Common myeloid progenitor, CD34-positive (primary cell): ENCODE measurements at places on chromosomes 13 and 19.

- DNase-seq = no peak
These were observed 769 bp upstream of the TMEM272 start for GRCh38 chr13:51845574-51846318.

DNA sequence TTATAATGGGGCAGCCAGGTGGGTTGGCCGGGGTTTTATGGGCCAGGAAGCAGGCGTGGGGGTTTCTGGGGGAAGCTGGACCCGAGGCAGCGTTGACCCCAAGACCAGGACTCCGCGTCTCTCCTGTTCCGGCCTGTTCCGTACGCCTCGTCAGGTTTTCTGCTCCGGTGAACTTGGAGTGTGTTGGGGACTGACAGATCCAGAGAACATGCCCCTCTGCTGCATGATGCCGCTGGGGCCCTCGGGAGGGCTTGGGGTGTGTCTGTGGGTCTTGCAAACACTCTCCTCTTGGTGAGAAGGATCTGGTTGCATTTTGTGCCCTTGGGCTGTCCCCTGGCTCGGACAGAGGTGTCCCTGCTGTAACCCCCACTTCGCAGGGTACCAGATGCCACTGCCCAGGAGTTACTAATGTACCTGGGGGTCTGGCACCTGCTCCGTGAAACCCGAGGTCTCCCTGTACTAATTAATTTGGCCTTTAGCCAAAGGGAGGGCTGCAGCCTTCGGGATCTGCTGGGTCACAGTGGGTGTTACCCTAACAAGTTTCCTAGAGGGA lies 15.6 kb downstream of the KDM4B start:
- no peak for DNase-seq

- no peak for DNase-seq
These were observed 265.2 kb upstream of the MAB21L1 start for GRCh38 chr13:35741657-35742056.

- peak; percentile 66 for DNase-seq
These were observed at the start of gene SHD for GRCh38 chr19:4278419-4279266. SHD (plus strand) TSS chr19:4279266; CDS start chr19:4280064, 798 bp downstream.

DNA sequence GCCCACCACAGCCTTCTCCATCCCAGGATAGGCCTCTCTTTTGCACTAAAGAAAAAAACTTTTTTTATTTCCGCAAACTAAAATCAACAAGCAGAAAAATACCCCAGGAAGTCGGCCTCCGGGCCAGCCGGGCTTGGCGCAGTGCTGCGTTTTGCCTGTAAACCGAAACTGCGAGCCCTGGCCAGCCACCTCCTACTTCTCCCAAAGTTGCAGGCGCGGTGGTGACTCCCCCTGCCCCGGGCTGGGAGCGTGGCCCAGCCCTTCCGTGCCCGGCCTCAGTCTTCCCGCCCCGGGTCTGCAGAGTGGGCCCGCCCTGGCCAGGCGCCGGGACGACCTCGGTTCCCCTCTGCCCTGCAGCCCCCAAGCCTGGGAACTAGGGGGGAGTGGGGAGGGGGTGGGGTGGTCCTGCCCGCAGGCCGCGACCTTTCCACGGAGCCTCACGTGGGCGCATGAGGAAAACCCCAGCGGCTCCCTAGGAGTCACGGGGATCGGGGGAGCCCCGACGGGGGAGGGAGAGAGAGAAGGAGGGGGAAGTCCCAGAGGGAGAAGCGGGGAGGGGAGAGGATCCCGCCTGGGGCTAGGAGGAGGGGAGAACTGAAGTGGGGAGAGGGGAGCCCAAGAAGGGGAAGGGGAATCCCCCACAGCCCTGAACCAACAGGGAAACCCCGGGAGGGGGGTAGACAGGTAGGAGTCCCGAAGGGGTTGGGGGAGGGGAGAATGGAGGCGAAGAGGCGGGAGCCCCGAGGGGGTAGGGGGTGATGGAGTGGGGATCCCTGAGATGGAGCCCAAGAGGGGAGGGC lies 3.0 kb downstream of the GADD45B start:
- no peak for DNase-seq

DNA sequence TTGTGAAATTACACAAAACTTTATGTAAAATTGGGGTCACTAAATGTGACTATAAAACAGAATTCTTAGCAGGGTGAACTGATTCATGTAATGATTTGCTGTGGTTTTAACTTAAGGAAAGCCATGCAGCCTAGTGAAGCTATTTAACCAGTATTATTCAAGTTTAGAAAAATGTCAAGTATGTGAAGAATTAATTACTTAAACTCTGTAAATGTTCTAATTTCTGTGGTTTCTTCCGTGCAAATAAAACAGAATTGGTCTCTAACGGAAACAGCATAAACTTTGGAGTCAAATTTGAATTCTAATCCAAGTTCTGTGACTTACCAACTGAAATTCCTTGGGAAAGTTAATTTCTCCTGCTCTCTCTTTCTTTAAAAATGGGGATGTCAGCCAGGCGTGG lies 13.3 kb downstream of the CDC16 start:
- DNase-seq = no peak

GRCh38 chr19:23507446-23507845 lies 112.2 kb upstream of the ZNF91 start:
- no peak for DNase-seq

DNA sequence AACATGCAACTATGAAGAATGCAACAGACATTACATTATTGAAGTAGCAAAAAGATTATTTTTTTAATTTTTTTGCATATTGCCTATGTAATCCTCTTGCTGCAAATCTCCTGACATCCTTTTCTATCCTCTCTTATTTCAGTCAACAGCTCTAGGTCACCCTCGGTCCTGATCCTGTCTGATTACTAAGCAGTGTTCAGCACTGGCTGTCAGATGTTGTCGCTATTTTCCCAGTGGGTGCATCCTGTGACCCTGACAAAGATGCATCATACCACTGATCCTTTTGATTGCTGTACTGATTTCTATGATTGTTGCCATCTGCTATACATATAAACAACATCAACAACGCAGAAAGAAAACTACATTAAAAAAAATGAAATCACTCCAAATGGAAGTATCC lies 443.7 kb upstream of the PRR20A start:
- DNase-seq = no peak

GRCh38 chr13:111239764-111240670 lies 80.4 kb upstream of the TEX29 start:
- DNase-seq = no peak

DNA sequence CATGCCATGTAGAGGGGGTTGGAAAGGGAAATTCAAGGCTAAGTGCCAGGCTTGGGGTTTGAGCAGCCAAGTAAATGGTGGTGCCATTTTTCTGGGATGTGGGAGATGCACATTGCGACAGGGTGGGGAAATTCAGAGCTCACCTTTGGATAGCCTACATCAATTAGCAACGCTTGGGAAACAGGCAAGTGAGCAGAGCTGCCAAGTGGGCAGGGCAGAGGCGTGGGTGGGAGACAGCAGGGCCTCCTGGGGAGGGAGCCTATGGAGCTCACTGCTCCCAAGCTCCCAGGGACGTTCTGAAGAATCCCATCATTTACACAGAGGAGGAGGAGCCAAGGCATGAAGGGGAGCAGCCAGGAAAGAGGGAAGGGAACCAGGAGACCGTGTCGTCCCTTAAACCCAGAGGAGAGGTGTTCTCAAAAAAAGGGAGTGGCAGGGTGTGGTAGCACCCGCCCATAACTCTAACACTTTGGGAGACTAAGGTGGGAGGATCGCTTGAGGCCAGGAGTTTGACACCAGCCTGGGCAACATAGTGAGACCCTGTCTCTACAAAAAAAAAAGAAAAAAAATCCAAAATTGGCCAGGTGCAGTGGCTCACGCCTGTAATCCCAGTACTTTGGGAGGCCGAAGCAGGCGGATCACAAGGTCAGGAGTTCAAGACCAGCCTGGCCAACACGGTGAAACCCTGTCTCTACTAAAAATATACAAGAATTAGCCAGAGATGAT lies 11.5 kb upstream of the CCNE1 start:
- DNase-seq = no peak

DNA sequence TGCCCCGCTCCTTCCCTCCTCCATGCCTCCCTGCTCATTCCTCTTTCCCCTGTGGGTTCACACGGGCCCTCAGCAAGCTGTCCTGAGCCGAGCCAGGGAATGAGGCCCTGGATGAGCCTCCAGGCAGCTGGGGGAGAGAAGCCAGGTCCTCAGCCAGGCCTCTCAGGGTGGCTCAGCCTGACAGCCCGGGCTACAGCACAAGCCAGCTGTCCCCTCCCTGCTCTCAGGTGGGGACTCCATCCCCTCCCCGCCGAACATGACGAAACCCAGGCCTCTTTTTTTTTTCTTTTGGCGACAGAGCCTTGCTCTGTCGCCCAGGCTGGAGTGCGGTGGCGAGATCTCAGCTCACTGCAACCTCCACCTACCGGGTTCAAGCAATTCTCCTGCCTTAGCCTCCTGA lies 40.0 kb upstream of the MATK start:
- DNase-seq = no peak

DNA sequence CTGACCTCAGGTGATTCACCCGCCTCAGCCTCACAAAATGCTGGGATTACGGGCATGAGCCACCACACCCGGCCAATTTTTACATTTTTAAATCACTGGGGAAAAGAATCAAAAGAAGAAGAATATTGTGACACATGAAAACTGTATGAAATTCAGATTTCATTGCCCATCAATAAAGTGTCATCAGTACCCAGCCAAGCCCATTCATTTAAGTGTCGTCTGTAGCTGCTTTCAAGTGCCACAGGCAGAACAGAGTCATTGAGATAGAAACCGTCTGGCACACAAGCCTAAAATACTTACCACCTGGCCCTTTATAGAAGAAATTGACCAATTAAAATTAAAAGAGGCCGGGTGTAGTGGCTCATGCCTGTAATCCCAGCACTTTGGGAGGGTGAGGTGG lies 15.3 kb downstream of the COLGALT1 start:
- no peak for DNase-seq

DNA sequence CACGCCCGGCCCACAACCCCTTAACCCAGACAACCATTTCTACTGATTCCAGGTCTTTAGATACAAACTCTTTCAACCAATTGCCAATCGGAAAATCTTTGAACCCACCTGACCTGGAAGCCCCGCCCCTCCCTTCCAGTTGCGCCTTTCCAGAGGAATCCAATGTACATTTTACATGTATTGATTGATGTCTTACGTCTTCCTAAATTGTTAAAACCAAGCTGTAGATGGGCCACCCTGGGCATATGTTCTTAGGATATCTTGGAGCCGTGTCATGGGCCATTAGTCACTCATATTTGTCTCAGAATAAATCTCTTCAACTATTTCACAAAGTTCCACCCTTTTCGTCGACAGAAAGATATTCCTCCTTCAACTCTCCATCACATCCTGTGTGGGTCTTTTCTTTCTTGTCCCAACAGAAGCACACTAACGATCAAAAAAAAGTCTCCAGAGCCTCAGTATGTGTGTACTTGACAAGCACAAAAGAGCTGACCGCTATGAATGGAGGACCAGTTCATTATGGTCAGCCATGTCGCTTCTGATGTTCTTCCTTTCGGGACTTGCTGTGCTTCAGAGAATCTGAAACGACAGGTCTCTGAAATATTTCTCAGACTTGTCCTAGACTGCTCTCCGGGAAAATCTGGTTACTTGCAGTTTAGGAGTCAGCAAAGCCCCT lies 601 bp upstream of the ZNF749 start:
- peak; percentile 8 for DNase-seq

- peak; percentile 52 for DNase-seq
These were observed 13.3 kb downstream of the CD70 start for GRCh38 chr19:6577476-6578125.

- DNase-seq = no peak
These were observed 54.1 kb upstream of the SLITRK6 start for GRCh38 chr13:85853161-85853894.

DNA sequence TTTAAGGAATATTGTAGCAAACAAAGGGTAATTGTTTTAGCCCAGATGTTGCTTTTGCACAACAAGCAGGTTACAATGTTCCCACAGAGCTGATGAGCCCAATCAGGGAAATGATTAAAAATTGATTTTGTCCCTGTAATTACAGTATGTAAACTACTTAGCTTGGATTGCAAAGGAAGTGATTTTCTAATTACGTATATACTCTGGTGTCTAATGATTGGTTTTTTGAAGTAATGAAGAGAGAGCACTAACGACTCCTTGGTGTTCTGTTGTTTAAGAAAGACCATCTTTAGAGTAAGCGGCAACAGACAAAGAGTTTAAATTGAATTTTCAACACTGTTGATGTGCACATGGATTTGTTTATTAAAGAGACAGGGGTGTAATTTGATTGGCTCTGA lies 95.3 kb upstream of the ZNF536 start:
- DNase-seq = no peak

DNA sequence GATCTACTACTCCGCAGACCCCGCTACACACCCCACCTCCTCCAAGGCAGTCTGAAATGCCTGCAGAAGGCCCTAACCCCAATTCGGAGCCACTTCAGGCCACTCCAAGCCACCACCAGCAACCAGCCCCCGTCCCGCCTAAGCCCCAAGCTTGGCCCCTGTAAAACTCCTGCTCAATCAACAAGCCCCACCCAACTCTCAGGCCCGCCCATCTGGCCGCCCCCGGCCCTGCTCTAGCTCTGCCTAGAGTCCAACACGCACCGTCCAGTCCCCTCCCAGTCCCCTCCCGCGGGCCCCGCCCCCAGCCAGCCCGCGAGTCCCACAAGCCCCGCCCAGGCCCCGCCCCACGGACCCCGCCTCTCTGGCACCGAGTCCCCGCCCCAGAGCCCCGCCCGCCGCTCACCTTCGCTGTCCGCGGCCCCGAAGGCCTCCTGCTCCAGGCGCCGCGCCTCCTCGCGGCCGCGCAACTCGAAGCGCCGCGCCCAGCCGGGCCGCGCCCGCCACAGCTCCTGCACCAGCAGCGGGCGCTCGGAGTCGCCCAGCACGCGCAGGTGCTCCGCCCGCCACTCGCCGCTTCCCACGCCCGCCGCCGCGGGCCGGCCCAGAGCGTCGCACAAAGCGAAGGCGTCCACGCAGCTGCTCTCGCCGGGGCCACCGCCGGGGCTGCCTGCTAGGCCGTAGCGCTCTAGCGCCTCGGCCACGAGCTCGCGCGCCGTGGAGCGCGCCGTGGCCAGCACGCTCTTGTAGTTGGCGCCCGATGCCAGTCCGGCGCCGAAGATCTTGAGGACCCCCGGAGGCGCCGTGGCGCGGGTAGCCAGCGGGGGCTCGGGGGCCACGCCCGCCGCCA lies 1.6 kb downstream of the RASIP1 start:
- peak; percentile 90 for DNase-seq

DNA sequence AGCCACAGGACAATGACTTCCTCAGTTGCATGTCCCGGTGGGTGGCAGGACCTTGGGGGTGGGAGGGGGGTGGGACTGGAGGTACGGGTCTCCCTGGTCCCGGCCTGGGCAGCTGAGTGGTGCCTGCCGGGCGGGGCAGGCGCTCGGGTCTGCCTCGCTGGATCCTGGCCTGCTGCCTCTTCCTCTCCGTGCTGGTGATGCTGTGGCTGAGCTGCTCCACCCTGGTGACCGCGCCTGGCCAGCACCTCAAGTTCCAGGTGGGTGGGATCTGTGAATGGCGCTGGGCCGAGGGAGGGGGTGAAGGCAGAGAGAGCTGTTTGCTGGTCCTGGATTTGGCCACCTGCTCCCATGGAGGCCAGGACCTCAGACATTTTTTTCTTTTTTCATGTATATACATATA lies 5.6 kb downstream of the TMEM59L start:
- no peak for DNase-seq

GRCh38 chr19:46442808-46443450 lies 14.2 kb upstream of the PNMA8C start:
- DNase-seq = no peak
